ENCODE measurements at places on chromosomes 4 and X.

- DNase-seq: no peak
Measured at GRCh38 chr4:120431180-120431579, 364.5 kb upstream of the MAD2L1 start.

DNA sequence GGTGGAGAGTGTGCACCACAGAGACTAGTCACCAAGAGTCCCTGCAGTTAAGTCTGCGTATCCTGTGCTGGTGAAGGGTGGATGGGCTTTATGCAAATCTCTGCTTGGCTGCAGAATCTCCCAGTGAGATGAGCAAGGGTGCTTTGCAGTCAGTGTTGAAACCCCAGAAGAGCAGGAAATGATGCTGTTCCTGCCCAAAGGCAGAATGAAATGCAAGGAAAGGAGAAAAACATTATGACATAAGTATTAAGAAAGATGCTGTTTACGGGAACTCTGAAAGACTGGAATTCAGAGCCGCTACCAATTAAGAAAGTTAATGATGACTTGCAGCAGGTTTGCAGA lies 25.4 kb upstream of the ACSL1 start:
- no peak for DNase-seq

- no peak for DNase-seq
Measured at GRCh38 chr4:22986881-22987280, 294.1 kb downstream of the GBA3 start.

DNA sequence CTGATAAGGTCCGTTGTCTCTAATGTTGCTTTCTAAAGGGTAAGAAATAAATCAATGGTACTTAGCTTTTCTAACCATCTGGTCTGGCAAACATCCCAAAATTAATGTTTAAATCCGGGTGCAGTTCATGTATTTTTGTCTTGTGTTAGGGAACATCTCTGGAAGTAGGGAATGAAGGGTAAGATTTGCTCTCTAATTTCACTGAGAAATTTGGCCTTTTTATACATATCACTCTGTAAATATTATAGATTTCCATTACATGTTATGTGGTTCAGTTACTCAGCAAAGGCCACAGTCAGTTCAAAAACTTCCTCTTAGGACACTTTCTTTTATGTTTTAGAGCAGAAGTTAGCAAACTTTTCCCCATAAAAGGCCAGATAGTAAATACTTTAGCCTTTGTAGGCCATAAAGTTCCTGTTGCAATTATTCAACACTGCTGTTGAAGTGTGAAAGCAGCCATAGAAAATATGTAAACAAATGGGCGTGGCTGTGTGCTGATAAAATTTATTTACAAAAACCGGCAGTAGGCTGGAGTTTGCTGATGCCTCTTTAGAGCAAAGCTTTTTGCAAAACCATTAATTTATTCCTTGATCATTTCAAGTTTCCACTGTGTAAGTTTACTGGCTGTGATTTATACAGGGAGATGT lies 218.1 kb downstream of the ANTXR2 start:
- no peak for DNase-seq

- DNase-seq: no peak
Measured at GRCh38 chrX:30570505-30570904, 7.1 kb downstream of the TASL start.

DNA sequence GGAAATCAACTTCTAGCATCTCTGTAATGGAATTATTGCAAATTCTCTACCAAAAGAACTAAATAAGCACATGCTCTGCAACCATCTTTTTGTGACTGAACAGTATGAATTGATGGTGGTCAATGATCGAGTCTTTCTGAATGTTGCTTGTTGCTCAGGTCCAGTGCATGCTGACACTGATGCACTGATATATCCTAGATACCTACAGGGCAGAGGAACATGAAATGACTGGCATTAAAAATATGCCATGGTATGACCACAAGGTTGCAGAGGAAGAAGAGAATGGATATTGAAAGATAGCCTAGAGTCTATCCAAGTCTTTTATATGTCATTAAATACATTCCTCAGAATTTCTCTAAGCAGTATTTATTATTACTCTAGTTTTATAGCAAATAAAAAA lies 692.8 kb upstream of the TENM3 start:
- no peak for DNase-seq

GRCh38 chrX:28321286-28321685 lies 266.0 kb upstream of the IL1RAPL1 start:
- DNase-seq: no peak

GRCh38 chr4:61505773-61506685 lies 305.9 kb downstream of the ADGRL3 start:
- DNase-seq: no peak

- DNase-seq: no peak
Measured at GRCh38 chrX:46247456-46247855, 297.8 kb downstream of the ZNF674 start.

DNA sequence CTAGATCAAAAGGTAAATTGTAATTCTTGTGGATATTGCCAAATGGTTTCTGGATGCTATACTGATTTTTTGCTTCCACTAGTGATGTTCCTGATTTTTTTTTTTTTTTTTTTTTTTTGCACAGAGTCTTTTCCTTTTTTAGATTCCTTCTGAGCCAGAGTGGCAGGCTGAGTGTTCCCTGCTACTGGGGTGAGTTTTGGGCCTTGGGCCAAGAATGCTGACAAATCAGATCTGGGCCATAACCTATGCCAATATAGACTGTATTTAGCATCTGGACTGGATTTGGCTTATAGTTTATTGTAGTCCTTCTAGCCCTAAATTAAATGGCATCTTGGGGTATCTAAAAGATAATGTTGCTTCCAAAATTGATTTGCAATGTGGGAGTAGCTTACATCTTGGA lies 52.8 kb downstream of the REPS2 start:
- no peak for DNase-seq

- no peak for DNase-seq
Measured at GRCh38 chr4:152655272-152656129, 24.3 kb downstream of the TMEM154 start.

DNA sequence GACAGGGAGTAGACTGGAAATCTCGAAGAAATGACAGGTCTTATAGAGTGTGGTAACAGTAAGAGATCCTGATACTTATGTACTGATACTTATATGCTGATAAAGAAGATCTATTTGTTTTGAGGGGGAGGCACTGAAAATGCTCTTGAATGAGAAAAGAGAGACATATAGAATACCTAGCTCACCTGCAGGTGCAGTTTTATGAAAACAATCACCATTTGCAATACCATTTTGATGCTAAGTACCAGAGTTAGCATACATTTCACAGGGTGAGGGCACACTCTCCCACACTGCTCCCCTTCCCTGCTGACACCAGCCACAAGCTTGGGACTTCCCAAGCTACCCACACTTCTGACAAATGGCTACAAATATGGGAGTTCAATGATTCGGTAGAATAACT lies 1490.1 kb upstream of the IGFBP7 start:
- DNase-seq: no peak

DNA sequence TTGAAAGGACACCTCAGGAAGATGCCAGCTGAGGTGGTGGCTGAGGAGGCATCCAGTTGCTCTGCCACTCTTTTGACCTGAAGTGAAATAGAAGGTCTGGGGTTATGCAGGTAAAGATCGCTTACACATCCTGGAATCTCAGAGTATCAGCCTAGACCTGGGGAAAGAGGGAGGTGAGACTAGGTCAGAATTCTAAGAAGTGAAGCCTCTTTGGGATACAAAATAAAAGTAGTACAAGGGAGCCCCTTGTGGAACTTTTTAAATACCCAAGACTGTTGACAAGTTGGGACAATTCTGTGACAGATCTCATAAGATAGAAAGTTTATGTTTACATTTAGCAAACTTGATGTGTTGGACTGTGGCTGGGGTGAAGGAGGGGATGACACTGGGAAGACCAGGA lies 263.1 kb downstream of the SPRY1 start:
- no peak for DNase-seq

- DNase-seq: peak; percentile 57
Measured at GRCh38 chr4:77994194-77994721, 62.9 kb upstream of the FRAS1 start.

Data from BJ (cell line).